Epithelial cell of esophagus (primary cell): ENCODE measurements at places on chromosomes 13 and 19.

DNA sequence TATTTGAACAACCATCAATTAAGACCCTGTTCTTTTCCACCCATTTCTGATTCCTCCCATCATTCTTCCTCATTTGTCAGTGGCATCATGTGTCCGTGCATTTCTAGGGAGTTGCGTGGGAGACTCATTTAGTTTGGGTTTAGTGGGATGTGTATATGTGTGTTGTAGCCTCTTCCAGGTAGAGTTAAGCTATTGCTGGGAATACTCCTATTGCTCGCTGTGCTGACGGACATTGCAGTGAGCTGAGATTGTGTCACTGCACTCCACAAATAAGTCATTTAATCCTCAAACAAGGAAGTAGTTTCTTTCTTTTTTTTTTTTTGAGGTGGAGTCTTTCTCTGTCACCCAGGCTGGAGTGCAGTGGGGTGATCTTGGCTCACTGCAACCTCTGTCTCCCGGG lies 42.2 kb upstream of the RCBTB2 start:
- DNase-seq = peak; percentile 40

GRCh38 chr13:58018020-58018419 lies 386.5 kb downstream of the PCDH17 start:
- DNase-seq = no peak

DNA sequence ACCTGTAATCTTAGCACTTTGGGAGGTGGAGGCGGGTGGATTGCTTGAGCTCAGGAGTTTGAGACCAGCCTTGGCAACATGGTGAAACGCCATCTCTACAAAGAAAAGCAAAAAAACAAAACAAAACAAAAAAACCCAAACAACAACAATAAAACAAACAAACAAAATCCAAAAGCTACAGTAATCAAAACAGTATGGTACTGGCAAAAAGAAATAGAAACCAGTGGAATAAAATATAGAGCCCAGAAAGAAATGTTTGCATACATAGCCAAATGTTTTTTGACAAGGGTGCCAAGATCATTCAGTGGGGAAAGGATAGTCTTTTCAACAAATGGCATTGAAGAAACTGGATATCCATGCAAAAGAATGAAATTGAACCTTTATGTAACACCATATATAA lies 11.5 kb downstream of the CEACAM1 start:
- no peak for DNase-seq

DNA sequence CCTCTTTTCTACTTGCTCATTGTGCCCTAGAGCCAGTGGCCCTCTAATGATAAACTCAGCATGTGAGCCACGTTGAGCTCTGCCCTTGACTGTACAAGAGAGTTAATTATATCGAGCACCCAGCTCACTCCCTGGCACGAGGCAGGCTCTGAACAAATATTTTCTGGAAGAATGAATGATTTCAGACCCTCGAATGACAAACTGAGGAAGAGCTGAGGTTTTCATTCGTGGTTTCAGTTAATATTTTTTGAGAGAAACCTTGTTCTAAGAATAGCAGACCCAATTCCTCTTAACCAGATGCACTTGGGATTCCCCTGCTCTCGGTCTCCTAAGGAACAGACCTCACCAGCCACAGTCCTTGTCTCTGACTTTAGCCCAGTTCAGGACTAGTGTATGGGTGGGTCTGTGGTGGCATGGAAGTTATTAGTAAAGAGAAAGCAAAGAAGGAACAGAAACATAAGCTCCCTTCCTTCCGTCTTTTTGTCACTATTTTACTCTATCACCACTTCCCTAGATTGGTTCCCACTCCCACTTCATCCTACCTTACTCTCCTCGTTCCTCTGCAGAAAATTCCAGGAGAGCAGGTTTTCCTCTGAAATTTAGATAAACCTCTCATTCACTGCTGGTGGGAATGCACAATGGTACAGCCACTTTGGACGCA lies 22.1 kb upstream of the WDFY2 start:
- no peak for DNase-seq

DNA sequence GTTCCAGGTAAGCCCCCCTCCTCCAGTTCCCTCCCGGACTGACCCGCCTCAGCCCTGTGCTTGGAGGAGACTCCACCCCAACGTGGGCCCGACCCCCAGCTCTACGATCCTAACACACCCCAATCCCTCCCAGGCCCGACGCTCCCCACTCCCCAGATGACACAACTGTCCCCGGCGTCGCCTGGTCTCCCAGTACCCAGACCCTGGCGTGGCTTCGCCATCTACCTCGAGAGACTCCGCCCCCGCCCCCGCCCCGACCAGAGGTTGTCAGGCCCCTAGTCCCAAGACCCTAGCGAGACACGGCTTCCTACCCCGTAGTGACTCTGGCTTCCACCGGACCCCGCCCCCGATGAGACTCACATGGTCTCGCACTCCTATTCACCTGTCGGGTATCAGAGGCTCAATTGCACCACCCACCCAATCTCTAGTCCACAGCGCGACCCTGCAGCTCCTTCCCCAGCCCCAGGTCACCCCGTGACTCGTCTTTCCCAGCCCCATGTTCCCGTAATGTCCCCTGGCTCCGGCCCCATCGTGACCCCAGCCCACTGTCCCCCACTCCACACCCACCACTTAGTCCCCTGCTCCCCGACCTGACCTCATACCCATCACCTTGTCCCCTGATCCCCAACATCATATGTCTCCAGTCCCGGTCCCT lies 2.9 kb downstream of the CD37 start:
- DNase-seq = no peak

DNA sequence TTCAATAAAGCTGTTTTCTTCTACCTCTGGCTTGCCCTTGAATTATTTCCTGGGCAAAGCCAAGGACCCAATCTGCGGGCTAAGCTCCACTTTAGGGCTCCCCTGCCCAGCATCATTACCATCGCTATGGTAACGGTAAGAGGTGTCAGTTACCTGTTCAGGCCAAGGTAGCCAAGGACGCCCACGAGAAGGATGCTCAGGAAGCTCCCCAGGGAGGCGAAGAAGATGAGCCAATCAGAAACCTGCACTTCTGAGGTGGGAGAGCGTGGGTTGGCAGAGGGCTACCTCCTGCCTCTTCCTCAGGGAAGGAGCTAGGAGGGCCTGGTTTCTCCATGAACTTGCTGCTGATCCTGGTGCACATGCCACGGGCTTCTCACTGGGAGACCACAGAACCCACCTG lies 24.7 kb downstream of the IL12RB1 start:
- DNase-seq = no peak

DNA sequence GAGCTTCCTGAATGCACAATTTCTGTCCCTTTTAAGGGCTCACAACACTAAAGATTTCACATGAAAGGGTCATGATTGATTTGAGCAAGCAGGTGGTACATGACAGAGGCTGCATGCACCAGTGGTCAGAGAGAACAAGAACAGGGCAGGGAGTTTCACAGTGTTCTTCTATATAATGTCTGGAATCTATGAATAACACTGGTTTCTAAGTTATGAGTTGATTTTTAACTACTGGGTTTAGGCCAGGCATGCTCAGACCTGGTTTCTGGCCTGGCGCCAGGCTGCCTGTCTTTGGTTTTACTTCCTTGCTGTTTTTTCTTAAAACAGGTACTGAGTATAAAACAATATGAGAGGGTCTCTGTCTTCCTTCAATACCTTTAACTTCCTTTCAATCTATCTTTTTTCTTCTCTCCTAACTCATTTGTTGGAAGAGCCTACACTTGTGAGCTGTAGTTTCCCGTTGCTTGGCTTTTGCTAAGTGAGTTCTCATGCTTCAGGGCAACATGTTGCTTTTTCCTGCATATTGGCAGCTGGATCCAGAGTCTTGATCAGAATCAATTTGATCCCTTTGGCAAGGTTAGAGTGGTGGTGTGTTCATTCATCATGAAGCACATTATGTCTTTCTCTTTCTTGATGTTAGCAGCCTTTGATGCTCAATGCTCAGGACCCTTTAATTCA lies 38.5 kb upstream of the FGF14 start:
- DNase-seq = peak; percentile 58
